ENCODE measurements at places on chromosomes 3 and 15. TPM values are rescaled to one million over a fixed set of nuclear protein-coding genes. Genes with fewer than 3 reads are reported as not detected.

- H3K4me1 ChIP-seq, result no peaks in the 10 kb centered on the region
- no peaks in the 10 kb centered on the region for H3K27me3 ChIP-seq
- H3K27ac ChIP-seq, result no peak overlapping the region
- H3K36me3 ChIP-seq, result no peaks in the 10 kb centered on the region
- H3K4me3 ChIP-seq, result no peak overlapping the region
Measured at GRCh38 chr3:117790235-117790987, 1080.8 kb downstream of the TUSC7 start.

DNA sequence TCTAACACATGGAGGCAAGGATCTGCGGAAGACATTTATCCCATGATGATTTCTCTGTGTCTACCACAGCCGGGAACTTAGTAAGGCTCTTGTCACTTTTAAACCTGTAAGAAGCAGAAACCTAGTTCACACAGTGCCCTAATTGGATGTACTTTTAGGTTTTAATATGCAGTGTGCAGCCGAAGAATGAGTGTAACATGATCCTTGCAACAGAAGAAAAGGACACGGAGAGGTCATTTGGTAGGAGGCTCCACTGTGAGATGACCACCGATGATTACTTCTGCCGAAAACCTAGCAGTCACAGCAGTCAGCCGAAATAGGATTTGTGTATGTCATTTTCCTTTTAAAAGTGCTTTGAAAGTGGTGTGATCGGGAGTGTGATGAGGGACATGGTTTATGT, 6.8 kb downstream of the CACNA1D start:
- no peaks in the 10 kb centered on the region for H3K4me1 ChIP-seq
- no peak overlapping the region for H3K27ac ChIP-seq
- H3K36me3 ChIP-seq, result no peaks in the 10 kb centered on the region
- 0 out of 3 replicates have a peak, but pooled peaks cover 4% of the 10 kb centered on the region for H3K27me3 ChIP-seq
- DNase-seq, result peak; percentile 12

GRCh38 chr15:81030301-81030750, 29.6 kb downstream of the TLNRD1 start:
- peaks cover 3% of the 10 kb centered on the region for H3K4me1 ChIP-seq
- no peaks in the 10 kb centered on the region for H3K36me3 ChIP-seq
- H3K4me3 ChIP-seq, result no peak overlapping the region
- no peak overlapping the region for H3K27ac ChIP-seq
- H3K27me3 ChIP-seq, result no peaks in the 10 kb centered on the region

GRCh38 chr3:135238871-135239614, 444.0 kb downstream of the EPHB1 start:
- no peaks in the 10 kb centered on the region for H3K36me3 ChIP-seq
- DNase-seq, result no peak
- no peaks in the 10 kb centered on the region for H3K27me3 ChIP-seq
- H3K4me3 ChIP-seq, result no peak overlapping the region

GRCh38 chr15:42144841-42145375, 11.5 kb downstream of the PLA2G4F start:
- peaks cover 22% of the 10 kb centered on the region for H3K4me1 ChIP-seq
- no peak overlapping the region for H3K27ac ChIP-seq
- no peaks in the 10 kb centered on the region for H3K36me3 ChIP-seq
- no peak for DNase-seq
- no peak overlapping the region for H3K4me3 ChIP-seq

GRCh38 chr3:22495791-22496190, 707.3 kb upstream of the UBE2E2 start:
- no peak overlapping the region for H3K27ac ChIP-seq
- no peak overlapping the region for H3K4me3 ChIP-seq
- DNase-seq, result no peak
- no peaks in the 10 kb centered on the region for H3K4me1 ChIP-seq
- no peaks in the 10 kb centered on the region for H3K27me3 ChIP-seq

The FGD5 gene
- total RNA-seq, result 0.13 TPM

The TRH gene
- not detected for total RNA-seq

The FSD2 gene
- total RNA-seq, result not detected

The CGNL1 gene
- total RNA-seq, result 0.07 TPM
